ENCODE measurements at places on chromosomes 16 and 17.

DNA sequence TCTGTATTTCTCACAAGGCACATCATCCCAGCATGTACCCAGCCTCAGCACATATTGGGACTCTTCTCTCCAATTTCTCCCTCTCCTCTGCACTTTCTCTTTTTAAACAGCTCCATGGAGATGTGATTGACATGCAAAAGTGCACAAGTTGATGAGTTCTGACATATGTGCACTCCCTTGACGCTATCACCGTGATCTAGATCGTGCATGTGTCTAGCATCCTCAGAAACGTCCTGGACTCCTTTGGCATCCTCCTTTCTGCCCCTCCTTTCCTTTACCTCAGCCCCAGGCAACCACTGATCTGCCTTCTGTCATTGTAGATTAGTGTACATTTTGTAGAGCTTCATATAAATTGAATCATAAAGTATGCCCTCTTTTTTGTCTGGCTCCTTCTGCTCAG lies 108.0 kb upstream of the HSBP1 start:
- no peak for DNase-seq

DNA sequence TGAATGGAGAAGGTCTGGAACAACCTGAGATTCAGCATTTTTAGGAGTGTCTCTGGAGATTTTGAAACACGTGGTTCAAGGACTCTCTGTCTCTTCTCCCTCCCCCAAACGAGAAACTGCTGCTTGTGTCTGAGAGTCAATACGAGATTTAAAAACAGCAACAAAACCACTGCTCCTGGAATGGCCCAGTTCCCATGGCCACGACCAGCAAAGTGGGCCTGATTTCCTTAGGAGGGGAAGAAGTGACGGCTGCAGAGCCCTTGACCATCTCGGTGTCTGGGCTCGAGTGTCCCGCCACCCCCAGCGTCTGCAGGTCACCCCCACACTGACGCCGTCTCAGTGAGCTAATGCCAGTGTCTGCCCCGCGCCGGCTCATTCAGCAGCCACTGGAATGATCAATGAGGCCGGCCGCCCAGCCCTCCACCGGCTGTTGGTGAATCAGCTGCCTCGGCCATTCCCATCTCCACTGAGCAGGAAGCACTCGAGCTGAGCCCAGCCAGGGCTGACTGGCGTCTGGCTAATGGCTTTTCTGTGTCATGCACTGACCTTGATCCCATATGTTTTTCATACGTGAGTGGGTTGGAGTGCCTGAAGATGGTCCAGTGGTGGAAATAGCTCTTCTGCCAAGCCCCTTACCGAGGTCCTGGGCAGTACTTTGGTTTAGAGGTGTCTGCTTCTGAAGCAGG lies 151.8 kb downstream of the PITPNC1 start:
- no peak for DNase-seq

DNA sequence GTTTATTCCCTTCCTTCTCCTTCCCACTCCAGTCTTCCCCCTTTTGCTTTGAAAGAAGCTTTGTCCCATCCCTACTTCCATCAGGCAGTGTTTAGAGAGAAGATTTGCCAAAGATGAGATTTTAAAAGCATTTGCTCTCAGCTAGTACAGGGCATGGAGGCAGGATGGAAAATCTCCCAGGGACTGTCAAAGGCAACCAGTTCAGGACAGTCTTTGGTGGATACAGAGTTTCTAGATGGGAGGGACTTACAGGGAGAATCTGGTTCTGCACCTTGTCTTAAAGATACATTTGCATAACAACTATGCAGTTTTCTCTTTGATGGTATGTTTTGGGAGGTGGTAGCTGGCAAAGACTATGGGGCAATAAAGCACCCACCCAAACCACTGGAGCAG lies 26.2 kb downstream of the CHD9 start:
- no peak for DNase-seq

GRCh38 chr17:7416323-7416722 lies 3.8 kb upstream of the SPEM1 start:
- DNase-seq = no peak

DNA sequence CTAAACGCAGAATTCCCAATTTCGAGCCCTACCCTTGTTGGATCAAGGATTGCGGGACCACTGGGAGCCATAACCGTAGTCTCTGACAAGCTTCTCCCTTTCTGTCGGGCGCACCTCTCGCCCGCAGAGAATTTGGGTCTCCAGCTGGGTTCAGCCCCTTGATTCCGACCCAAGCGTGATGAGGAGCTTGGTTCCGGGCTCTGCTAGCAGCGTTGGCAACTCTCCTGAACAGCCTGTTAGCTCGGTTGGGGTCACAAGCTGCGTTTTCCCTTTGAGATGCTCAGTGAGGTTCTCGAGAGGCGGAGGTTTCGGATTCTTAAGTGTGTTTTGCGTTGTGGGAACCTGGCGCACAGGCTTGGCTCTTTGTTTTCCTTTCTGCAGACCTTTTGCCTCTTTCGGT lies 655 bp downstream of the ATXN1L start:
- no peak for DNase-seq

DNA sequence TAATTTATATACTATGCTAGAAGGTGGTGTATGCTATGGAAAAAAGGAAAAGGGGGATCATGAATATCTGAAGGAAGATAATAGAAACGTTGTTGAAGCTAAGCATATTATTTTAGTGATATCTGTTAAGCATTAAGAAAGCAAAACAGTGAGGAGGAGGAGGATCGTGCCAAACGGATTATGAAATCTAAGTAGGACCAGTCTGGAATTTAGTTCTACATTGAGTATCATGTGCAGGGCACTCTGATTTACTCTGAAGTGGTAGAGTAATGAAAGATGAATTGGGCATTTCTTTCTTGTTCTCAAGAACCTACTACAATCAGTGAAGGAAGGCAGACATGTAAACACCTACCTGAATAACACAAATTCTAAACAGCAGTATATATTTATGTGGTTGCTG lies 195.3 kb downstream of the CYB561 start:
- no peak for DNase-seq

- DNase-seq = no peak
Observed at GRCh38 chr16:28863929-28864793, 518 bp downstream of the SH2B1 start.

GRCh38 chr16:13138528-13138927 lies 237.1 kb downstream of the SHISA9 start:
- no peak for DNase-seq

DNA sequence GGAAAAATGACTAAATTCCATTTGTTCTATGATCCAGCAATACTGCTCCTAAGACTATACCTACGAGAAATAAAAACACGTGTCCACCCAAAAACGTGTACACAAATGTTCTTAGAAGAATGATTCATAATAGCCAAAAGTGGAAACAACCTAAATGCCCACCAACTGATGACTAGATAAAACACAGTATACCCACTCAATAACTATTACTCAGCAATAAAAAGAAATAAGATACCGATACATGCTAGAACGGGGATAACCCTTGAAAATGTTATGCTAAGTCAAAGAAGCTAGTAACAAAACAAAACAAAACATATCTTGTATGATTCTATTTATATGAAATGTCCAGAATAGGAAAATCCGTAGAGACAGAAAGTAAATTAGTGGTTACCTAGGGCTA lies 17.6 kb downstream of the CCL16 start:
- no peak for DNase-seq

GRCh38 chr17:44867841-44868240 lies 20.2 kb downstream of the HIGD1B start:
- no peak for DNase-seq

DNA sequence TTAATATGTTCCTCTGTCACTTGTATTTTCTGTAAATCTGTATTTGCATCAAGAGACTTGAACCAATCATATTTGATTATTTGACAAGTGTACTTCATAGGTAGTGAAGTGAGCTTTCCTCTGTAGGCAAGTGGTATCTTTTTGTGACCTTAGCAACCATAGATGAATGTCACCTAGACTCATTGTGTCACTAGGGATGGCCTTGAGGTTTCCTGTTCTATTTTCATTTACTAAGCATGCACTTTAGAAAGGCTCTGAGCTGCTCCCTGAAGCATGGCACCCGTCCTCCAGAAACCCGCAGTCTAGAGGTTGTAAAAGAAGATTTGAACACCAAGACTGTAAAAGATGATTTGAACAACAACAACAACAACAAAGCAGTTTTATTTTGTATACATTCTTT lies 151.7 kb downstream of the PRKCB start:
- DNase-seq = no peak

- no peak for DNase-seq
Observed at GRCh38 chr16:75742424-75743047, 16.2 kb upstream of the CPHXL start.

GRCh38 chr17:71948703-71949422 lies 172.0 kb upstream of the SOX9 start:
- no peak for DNase-seq

- no peak for DNase-seq
Observed at GRCh38 chr17:58284613-58285421, 4.1 kb upstream of the MPO start.

- no peak for DNase-seq
Observed at GRCh38 chr16:87860553-87861299, 8.6 kb downstream of the SLC7A5 start.

DNA sequence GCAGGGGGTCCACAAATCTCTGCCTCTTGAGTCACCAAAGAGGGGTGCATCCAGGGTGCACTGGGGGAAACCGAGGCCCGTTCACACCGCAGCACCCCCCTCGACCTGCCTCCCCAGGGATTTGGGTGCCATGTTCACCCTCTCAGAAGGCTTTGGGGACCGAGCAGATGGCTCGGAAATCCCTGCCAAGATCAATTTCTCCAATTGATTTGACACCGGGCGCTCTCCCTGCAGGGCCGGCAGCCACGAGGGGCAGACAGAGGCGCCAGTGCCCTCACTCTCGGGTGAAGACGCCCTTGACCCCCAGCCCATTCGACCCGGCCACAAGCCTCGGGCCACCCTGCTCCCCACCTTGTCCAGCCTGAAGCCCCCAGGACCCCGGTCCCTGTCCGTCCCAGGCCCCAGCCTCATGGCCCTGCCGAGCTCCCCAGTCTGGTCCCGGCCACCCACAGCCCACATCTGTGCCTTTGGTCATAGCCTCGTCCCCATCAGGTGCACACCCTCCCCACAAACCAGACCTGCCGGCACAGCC lies 9.3 kb downstream of the SSTR5 start:
- no peak for DNase-seq

DNA sequence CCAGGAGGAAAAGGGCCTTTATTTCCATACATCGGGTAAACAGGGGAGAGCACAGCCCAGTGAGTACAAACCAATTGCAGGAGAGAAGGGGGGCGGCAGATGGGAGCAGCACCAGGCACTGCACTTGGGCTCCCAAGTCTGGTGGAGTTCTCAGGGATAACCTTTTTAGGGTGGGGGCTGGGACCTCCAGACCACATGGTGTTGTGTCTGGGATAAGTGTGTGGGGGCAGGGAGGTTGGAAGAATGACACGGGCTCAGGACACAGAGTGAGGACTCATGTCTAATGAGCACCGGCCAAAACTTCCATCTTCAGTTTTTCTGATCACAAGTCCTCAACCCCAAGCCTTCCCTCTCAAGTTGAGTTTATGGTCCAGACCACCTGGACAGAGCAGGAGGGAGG lies 30.6 kb downstream of the PIPOX start:
- DNase-seq = no peak

- no peak for DNase-seq
Observed at GRCh38 chr17:17203173-17203730, 2.9 kb downstream of the PLD6 start.

DNA sequence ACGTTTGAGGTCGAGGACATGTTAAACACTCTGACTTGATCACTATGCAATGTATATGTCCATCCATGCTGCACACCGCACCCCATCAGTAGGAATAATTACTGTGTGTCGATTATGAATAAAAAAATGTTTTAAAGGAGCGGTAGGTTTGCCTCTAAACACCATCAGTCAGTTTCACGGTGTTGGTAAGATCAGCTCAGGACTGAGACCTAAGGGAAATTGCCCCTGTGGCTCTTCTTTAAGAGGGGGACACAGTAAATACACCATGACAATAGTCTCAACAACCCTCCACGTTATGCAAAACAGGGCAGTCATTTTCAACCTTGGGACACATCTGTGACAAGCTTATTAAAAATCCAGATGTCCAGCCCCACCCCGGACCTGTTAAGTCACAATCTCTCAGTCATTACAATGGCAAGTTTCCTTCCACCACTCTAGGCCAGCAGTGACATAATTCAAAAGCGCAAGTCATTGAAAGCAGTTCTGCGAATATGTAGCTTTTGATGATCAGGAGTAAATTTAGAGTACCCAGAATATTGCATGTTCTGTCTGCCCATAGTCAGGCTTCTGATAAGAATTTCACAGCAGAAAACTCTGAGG lies 1.2 kb downstream of the ATMIN start:
- DNase-seq = no peak

DNA sequence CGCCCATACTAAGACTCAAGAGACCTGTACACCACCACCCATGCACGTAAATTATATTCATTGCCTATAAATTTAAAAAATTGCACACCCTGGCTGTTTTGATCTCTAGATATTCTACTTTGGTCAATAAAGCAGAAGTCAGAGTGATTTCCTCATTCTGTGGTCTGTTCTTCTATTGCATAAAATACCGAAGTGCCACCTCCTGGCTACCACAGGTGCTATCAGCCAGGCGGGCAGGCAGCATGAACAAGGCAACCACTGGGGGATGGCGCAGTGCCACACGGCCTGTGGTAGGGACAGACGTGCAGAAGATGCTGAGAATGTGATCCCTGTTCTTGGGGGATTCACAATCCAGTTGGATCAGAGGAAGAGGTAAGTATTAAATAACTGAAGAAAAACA lies 122.3 kb downstream of the CDK5R1 start:
- DNase-seq = peak; percentile 19

- DNase-seq = no peak
Observed at GRCh38 chr17:44844390-44844830, 3.3 kb upstream of the HIGD1B start.

DNA sequence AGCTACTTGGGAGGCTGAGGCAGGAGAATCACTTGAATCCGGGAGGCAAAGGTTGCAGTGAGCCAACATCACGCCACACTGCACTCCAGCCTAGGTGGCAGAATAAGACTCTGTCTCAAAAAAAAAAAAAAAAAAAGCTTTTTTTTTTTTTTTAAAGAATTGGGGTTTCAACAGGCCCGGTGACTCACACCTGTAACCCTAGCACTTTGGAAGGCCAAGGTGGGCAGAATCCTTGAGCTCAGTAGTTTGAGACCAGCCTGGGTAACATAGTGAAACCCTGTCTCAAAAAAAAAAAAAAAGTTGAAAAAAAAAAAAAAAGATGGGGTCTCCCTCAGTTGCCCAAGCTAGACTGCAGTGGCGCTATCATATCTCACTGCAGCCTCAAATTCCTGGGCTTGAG lies 6.6 kb upstream of the HEXIM2 start:
- no peak for DNase-seq

- DNase-seq = no peak
Observed at GRCh38 chr17:2068519-2069051, 13.7 kb downstream of the HIC1 start.

DNA sequence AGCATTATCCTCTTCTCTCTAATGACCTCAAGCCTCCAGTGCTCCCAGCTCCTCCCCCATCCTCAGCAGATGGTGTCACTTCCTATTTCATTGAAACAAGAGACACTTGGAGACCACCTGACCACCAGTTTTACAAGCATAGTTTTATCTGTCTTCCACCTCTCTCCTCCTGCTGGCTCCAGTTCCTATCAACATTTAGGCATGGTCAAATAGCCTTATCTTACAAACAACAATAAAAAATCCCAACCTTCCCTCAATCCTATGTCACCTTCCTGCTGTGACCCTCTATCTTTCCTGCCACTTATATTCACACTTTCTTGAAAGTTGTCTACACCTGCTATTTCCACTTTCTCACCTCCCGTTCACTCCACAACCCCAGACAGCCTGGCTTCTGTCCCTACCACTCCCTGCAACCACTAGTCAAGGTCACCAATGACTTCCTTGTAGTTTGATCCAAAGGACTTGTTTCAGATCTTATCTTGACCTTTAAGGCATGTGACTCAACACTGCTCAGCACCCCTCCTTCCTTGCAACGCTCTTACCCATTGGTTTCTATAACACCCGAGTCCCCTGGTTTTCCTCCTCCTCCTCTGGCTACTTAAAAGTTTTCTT lies 4.3 kb upstream of the NTN1 start:
- DNase-seq = no peak
